ENCODE measurements at places on chromosomes 6 and 20.

DNA sequence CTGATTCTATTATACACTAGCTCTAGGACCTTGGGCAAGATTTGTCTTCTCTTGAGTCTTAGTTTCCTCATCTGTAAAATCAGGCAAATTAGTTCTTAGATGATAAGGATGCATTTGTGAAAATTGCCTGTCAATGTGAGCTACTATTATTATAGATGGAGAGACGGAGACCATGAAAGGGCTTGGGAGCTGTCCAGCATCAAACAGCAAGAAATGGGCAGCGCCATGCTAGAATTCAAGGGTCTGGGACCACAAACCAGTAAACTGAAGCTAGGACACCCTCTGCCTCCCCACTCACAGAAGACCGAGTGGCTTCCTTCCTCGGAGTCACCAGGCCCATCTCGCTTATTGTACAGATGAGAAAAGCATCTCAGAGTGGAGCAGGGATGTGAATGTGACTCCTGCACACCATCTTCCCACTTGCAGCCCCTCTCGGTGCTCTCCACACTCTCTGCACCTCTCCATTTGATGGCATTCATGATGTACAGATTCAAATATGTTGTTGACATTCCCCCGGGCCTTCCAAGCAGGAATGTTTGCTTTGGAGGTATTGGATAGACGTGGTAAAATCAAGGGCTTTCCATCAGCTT, 24.1 kb upstream of the BPIFA3 start:
- no peak for DNase-seq

DNA sequence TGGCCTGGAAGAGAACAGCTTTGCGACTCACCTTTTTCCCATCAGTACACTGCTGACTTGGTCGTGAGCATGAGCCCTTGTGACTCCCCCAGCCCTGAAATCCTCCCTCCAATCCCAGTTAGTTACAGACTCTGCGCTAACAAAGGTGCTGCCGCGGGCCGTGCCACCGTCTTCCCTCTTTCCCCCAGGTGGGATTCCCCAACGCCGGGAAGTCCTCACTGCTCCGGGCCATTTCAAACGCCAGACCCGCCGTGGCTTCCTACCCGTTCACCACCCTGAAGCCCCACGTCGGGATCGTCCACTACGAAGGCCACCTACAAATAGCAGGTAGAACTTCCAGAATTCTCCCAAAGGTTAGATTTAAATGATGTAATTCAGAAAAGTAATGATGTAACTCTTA, 16.1 kb downstream of the MTG2 start:
- DNase-seq, result no peak

DNA sequence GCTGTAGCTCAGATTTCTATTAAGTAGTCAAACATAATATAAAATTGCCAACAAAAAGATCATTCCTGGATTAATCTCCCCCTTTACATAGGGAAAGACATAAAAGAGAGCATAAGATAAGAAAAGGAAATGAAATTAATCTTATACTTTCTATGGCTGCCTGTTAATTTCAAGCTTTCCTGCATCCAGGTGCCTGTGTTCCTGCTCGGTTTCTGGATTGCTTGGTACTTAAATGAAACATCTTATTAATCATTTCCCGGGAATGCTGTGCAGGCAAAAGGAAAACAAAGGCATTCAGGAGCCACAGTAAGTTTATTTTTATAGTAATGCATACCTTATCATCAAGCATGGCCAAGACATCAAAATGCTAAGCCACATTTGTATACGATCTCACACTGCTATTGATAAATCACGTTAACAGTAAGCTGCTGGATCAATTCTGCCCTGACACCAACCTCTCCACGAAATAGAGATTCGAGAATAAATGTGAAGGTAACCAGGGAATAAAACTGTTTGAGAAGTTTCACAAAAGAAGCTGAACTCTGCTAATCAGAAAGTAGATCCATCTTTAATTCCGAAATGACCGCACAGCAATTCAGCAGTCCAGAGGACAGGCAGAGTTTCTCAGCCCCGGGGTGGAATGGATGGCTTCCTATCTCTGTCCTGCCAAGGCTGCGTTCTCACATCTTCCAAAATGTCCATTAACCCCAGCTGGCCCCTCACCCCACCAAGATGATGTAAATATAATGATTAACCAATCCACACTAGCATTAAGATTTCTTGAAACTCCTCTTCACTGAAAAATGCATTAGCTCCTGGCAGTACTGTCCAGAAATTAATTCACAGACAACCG, 32.6 kb upstream of the APCDD1L start:
- DNase-seq, result no peak

DNA sequence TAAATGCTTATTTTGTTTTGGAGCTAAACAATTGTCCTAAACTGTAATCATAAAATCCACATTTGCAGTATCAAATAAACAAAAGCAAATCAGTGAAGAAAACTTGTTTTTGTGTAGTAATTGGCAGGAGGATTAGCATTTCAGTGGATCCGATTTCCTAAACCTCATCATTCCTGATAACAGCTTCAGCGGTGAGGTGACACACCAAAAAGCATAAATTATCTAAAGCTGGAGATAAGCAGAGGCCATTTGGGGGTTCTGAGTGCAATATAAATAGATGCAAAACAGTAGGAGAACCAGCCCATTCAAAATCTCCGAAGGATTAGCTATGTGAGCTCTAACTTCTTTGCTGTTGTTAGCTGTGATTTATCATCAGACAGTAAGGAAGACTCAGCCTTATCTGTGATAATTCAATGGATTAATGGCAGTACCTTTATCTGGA, 235.8 kb downstream of the EPHA7 start:
- DNase-seq, result peak; percentile 14

- DNase-seq, result no peak
These were observed 234.1 kb downstream of the GMPR start for GRCh38 chr6:16472349-16473069.

DNA sequence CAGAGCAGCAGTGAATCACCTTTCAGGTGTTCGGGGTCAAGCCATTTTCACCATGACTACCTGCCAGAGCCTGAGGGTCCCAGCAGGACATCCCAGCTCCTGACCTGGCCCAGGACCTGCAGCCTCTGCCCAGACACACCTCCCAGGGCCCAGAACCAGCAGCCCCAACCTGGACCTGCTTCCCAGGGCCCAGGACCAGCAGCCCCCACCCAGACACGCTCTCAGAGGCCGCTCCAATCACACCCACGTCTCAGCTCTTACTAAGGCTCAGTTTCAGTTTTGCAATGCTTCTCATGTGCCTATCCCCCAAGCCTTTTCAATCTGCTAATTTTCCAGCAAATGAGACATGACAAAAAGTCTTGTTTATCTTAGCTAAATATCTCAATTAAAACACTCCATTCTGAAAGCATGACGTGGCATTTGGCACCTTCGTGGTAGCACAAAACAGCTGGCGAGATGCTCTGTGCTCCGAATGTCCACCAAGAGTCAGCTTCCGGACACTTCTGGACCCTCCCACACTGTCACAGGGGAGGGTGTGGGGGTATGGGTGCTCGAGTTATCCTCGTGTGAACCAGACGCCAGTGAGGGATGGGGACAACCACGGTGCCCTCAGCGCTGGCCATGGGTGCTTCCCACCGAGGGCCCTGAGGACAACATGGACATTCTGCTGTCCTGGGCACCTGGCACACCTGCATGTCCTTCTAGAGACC, 253.2 kb downstream of the DLL1 start:
- no peak for DNase-seq

DNA sequence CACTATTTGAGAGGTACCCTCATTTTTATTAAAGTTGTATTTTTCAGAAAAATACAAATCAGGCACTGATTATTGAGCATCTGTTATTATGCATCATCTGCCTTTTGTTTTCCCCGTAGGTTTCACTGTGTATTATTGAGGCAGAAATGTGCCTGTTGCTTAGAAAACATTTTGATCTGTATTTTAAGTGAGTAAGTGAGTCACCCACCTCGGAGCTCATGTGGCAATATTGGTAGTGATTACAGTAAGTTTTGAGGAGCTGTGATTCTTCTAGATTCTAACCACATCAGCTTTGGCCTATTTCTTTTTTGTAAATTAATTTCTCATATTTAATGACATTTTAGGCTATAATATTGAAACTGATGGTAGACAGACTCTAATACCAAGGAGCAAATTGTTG, 59.6 kb upstream of the LAMP5 start:
- no peak for DNase-seq

- peak; percentile 23 for DNase-seq
These were observed 274.9 kb downstream of the UTRN start for GRCh38 chr6:144559865-144560593.

DNA sequence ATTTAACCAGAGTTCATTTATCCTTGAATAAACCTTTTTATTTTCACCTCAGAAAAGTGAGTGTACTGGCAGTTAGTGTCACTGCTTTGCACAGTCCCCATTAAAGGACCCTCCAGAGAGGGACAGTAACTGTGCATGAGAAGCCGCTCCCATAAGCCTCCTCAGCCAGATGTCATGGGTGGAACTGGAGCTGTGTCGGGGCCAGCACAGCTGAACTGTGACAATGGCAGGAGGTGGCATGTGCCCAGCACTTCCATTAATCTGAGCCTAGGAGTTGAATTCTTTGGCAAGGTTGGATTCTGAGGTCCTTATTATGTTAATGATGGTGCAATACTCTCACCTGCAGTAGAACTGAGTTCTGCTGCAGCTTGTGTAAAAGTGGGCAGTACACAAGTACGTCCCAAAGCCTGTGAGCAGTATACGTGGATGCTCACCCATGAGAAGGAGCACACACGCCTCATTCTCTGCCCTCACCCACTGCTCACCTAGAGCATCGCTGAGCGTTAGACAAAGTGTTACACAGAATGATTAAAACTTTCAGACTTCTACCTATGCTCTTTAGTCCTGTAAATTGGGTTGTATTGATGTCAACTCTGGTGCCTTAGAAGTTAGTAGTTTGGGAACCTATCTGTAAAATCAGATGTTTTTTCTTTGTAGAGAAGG, 11.9 kb upstream of the CSE1L start:
- peak; percentile 53 for DNase-seq

Data from NCI-H1105 treated with DMSO at 0.1 percent for 48 hours (cell line).